ENCODE measurements at places on chromosomes 1 and 21.

DNA sequence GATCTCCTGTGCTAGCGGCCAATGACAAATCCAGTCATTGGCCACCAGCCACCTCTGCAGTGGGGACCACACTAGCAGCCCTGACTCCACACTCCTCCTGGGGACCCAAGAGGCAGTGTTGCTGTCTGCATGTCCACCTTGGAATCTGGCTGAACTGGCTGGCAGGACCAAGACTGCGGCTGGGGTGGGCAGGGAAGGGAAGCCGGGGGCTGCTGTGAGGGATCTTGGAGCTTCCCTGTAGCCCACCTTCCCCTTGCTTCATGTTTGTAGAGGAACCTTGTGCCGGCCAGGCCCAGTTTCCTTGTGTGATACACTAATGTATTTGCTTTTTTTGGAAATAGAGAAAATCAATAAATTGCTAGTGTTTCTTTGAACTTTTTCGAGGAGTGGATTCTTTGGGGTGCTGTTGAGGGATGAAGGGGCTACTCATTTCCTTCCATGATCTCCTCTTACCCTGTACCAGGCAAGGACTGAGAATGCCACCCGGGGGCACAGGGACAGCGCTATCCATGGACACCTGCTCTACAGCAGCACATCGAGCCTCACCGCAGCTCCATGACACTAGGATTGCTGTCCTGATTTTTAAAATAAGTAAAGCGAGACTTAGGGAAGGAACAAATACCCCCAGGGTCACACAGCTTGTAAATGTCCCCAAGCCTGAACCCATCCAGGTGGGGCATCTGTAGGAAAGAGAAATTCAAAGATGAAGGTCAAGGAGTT, 44.7 kb downstream of the TNNT2 start:
- DNase-seq = no peak

DNA sequence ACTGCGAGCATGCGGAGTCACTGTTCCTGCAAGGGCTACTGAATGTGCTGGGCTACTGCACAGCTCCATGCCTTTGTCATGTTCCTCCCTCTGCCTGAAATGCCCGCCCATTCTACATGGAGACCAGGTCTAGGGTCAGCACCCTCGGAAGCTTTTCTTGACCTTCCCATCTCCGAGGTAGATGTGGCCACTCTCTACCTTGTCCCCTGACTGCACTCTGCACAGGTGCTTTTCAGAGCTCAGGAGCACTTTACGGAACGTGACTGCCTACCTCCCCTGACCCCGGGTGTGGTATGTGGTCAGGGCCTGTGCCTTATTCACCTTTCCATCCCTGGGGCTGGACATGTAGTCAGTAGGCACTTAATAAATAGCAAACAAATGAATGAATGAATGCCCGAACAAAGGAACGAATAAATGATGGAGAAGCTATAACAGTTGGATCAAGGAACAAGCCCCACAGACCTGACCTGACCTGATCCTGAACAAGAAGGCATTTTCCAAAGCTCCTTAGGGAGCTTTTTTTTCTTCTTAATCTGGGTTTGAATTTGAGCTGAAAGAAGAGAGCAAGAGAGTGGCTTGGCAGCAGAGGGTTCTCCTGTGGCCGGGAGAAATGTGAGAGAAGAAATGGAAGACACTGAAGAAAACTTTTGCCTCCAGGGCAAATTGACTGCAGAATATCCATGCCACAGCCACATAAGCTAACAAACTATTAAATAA, 7.9 kb downstream of the RD3 start:
- no peak for DNase-seq

DNA sequence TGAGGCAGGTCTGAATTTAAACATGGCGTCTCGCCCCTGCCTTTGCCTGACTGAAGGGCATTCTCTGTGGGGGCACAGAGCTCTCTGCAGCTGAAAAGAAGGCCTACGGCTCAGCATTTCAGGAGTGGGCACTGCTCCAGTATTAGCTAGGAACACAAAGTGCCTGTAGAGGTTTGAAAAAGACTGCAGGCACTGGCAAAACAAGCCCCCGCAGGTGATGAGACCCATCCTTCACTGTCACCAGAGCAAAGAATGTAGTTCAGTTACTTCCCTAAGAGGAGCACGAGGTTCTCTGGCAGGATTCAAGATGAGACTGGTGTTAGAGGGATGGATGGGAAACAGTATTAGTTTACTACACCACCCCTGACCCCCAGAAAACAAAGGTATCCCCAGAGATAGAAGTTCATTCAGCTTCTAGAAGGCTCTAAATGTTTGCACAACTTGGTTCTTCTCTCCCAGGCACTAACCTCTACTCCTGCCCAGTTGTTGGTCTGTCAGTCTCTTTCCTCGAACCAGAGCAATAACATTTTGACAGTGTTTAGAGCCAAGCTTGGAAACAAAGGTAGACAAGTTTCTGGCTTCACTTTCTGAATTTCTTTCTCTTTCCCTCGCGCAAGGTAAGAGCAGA, 101.9 kb upstream of the KCNE2 start:
- DNase-seq = no peak

DNA sequence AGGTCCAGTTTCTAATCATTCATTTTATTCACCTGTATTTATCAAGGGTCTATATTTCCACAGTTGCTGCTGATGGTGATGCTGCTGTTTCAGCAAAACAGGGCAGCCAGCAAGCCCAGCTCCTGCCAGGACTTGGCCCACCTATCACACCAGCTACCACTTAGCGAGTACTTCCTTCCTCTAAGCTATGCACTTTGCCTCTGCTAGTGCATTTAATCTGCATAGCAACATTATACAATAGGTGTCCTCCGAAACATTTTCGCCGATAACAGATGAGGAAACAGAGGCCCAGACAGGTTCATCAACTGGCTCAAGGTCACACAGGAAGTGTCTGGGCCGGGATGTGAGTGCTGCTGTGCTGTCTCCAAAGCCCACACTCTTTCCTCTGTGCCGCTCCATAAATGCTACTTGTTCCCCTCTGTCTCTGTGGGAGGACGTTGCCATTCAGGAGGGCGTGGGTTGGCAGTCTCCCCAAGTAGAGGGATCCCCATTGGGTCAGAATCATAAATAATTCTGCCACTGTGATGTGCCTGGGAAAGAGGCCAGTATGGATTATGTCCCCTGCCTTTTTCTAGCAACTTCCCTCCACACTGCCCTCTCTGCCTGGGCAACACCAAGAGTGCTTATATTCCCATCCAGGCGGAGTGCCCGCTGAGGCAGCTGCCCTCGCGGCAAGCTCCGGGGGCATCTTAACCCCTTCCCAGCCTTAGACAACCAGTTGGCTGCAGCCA, 9.4 kb upstream of the PLEKHA6 start:
- DNase-seq = no peak

- DNase-seq = no peak
These were observed 1.1 kb downstream of the CCDC17 start for GRCh38 chr1:45622524-45623394.

DNA sequence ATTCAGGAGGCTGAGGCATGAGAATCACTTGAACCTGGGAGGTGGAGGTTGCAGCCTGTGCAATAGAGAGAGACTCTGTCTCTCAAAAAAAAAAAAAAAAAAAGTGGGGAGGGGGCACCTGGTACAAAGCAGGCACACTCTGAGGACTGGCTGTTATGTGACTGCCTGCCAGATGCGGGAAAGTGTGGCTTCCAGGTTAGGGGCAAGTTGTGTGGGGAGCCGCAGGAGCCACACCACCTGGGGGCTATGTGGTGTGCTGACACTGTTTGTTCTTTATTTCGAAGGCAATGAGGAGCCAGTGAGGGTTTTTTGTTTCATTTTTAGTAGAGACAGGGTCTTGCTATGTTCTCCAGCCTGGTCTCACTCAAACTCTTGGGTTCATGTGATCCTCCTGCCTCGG, 5.7 kb downstream of the THEMIS2 start:
- no peak for DNase-seq

DNA sequence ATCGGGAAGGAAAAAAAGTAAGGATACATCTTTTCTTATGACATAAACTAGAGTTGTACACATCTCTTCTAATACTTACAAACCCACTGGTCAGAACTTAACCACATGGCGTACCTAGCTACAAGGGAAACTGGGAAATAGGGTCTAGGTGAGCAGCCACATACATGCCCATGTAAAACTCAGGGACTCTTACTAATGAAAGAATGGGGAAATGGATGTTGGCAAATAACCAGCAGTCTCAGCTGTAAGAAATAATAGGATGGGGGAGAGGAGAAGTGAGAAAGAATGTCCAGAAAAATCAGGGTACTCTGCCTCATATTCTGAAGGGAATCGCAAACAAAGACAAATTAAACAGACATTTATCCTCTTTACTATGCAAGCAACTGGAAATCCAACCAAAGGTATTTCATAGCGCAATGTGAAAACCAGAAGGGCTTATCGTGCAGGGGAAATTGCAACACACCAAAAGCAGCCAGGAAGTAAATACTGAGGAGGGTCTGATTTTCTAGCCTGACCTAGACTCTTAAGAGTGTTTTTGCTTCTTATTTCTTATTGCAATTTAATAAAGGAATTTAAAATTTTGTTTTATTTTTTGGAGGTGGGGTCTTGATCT, 17.5 kb downstream of the GTF2B start:
- no peak for DNase-seq

GRCh38 chr1:109901141-109901523, 9.5 kb upstream of the CSF1 start:
- DNase-seq = no peak

DNA sequence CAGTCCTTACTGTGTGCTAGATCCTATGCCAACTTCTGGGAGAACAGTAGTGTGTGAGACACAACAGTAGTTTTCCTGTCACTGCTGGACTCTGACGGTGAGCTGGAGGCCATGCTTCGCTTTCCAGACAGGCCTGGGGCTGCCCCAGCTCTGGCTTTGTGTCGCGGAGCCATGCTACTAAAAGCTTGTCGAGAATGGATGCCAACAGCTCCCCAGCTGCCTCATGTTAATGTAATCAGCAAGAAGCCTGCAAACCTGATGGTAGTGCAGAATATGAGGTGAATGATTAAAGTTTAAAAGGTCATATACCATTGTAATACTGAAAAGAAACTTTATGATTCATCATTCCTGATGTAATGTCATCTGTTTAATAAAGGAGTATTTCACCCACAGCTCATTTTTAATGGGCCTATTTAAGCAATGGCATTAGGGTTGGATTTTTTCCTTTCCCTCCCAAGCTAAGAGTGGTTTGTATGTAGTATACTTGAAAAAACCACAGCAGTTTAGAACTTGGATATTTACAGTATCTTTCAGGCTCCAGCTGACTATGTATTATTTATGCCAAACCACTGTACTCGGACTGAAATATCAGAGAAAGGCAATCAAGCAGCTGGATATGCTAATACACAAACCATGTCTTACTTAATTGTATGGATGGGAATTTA, 343.0 kb downstream of the NUF2 start:
- no peak for DNase-seq

DNA sequence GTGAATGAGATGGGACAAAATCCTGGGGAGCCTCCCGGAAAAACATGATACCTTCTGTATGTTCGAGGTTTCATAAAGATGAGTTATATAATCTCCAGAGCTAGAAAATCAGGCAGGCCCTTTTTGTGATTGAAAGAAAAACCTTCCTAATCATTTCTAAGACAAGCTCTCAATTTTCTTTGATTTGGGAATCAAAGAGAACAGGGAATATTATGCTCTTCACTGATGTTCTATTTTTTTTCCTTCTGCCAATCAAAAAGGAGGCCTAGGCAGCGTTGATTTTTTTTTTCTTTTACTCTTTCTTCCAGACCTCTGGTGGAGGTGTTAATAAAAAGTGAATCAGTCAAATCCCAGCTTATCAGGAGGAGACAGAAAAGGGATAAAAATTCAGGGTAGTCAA, 34.5 kb downstream of the DIRAS3 start:
- peak; percentile 21 for DNase-seq

- DNase-seq = no peak
These were observed 12.3 kb upstream of the SLC25A34 start for GRCh38 chr1:15723631-15724246.

DNA sequence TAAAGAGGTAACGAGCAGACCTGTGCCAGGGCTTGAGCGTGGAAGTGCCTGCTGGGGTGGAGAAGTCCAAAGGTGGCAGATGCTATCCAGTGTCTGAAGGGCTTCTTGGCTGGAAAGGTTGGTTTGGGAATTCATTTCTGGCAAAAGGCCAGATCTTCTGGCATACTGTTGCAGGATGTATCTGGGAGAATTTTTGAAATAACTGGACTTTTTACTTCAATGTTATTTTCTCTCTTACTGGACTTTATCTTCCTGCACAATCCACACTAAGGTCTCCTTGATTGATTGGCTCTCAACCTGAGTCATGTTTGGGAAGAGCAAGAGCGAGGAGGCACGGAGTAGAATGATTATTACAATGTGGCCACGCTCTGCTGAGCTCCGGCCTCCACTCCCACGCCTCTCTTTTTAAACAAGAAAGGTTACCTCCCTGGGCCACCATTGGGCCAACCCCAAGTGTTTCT, 278.4 kb downstream of the TM2D1 start:
- peak; percentile 31 for DNase-seq

Measured in brain (organoid and tissue), 16 donors.